ENCODE measurements at places on chromosomes 1 and 21. TPM values are rescaled to one million over a fixed set of nuclear protein-coding genes. Genes with fewer than 3 reads are reported as not detected.
A peak's percentile ranks its signal among the peaks of the same experiment; 100 is the strongest.

DNA sequence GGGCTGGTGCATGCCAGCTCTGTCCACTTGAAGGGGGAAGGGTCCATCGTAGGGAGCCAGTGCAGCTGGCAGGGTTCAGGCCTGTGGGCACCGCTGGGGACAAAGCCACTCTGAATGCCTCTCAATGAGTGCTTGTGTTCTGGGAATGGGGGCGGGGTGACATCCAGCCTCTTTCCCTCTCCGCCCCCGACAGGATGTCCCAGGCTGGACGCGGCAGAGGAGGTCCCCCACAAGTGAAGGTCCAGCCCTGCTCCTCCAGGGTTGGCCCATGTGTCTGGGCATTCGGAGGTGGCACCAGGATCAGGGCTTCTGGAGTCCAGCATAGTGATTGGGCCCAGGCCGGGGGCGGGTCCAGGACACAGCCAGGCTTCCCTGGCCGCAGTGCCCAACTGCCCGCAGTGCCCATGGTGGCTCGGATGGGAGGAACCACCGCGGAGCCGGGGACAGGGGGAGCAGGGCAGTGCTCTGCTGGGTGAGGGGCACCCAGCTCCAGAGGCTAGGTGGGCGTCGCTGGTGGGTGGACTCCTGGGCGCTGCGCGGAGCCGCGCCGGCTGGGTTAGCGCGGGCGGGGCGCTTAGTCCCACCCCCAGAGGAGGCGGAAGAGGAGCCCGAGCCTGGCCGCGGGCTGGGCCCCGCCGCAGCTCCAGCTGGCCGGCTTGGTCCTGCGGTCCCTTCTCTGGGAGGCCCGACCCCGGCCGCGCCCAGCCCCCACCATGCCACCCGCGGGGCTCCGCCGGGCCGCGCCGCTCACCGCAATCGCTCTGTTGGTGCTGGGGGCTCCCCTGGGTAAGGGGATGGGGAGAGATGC, at the start of gene SHISA4:
SHISA4 (plus strand) TSS at position 617 of the 808 bp plus-strand sequence; CDS start at position 714, 97 bp downstream.
- H3K36me3 ChIP-seq: peaks cover 28% of the 10 kb centered on the region
- H3K27me3 ChIP-seq: no peaks in the 10 kb centered on the region
- H3K4me3 ChIP-seq: peak within 1 kb of the TSS; percentile 90

GRCh38 chr1:43834280-43835081, 99.1 kb upstream of the ARTN start:
- H3K4me3 ChIP-seq: no peak overlapping the region
- no peaks in the 10 kb centered on the region for H3K36me3 ChIP-seq
- peaks cover 38% of the 10 kb centered on the region for H3K4me1 ChIP-seq
- no peaks in the 10 kb centered on the region for H3K27me3 ChIP-seq
- DNase-seq: no peak
- H3K27ac ChIP-seq: peak overlapping the region; percentile 4

CFAP57 gene
- polyA plus RNA-seq: 6.3 TPM

DNA sequence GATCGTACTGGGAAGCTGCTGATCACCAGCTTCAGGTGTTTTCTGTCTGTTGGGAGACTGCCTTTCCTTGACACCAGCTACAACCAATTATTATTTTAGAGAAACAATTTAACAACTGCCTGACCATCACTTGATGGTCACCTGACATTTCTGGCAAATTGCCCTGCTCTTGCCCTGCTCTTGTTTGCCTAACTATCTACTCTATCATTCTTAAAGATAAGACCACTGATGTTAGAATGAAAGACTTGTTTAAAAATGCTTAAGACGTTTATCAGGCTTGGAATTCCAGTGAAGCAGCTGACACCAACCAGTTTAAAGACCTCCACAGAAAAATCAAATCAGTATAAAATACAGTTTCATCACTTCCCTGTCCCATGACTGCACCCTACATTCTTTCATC, 423.3 kb upstream of the CAMK1G start:
- H3K36me3 ChIP-seq: no peaks in the 10 kb centered on the region
- no peak overlapping the region for H3K4me3 ChIP-seq
- H3K27ac ChIP-seq: no peak overlapping the region
- H3K27me3 ChIP-seq: no peaks in the 10 kb centered on the region
- H3K4me1 ChIP-seq: no peaks in the 10 kb centered on the region

GRCh38 chr1:155019377-155020245, 14.0 kb downstream of the DCST2 start:
- H3K27ac ChIP-seq: no peak overlapping the region
- DNase-seq: no peak
- H3K36me3 ChIP-seq: peaks cover 20% of the 10 kb centered on the region
- no peaks in the 10 kb centered on the region for H3K27me3 ChIP-seq
- no peak overlapping the region for H3K4me3 ChIP-seq

DNA sequence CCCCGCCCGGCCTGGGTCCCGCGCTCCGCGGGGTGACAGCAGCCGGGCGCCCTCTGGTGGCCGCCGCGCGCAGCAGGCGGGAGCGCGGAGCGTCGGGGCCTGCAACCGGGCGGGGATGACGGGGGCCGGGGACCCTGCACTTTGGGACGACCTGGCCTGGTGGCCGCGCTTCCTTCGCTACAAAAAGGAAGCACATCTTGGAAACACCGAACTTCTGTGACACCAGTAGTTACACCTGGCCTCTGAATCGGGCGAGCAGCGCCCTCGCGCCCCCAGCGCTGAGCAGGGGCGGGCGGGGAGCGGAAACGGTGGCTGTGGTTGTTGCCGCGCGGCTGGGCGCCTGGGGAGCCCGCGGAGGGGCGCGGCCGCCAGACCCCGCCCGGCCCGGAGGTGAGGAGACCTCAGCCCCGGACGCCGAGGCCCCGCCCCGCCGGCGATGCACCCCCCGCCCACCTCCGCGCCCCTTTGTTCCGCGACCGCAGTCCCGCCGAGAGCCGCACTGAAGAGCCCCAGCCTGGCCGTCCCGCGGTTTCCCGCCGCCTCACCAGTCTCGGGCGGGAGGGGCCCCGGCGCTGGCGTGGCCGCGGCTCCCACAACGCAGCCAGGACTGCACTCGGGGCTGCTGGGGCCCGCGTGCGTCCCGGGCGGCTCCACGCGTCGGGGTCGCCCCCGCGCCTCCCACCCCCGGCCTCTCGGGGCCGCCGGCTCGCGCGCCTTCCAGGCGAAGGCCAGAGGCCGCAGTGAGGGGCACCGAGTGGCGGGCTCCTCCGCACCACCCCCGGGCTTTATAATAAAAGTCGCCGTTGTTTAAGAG, 59.3 kb downstream of the H3-3A start:
- DNase-seq: peak; percentile 79
- H3K36me3 ChIP-seq: no peaks in the 10 kb centered on the region
- no peaks in the 10 kb centered on the region for H3K27me3 ChIP-seq
- no peak overlapping the region for H3K27ac ChIP-seq
- H3K4me1 ChIP-seq: peaks cover 20% of the 10 kb centered on the region

DNA sequence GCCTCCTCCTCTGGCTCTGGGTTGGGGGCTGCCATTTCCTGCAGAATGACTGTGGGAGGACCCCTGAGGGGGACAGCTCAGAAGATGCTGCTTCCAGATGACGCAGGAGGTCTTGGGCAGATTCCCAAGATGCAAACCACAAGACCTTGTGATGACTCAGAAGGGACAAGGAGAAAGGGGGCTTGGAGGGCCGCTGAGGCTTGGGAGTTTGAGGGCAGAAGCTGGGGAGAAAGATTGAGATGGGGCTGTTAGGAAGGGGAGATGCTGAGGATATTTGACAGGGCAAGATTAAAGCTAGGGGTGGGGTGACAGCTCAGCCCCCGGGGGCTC, 7.5 kb downstream of the PTPRU start:
- DNase-seq: no peak
- H3K4me1 ChIP-seq: peaks cover 43% of the 10 kb centered on the region
- H3K36me3 ChIP-seq: no peaks in the 10 kb centered on the region
- H3K27ac ChIP-seq: no peak overlapping the region
- H3K27me3 ChIP-seq: peaks cover 12% of the 10 kb centered on the region
- no peak overlapping the region for H3K4me3 ChIP-seq

DNA sequence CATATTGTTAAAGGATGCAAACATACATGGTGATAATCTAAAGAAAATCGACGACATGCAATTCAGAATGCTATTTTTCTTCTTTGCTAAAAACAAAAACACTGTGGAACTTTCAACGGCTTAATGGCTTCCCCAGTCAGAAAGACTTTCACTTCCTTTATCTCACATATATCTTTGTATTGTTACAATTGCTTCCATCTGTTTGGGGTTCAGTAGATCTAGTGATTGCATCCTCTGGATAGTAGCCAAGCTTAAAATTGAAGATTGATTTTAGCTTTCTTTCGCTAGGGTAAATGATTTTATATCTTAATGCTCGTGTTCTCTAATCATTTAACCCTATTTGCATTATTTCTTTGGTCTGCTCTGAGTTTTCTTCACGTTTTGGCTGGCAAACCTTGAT, 31.8 kb upstream of the ADAMTS1 start:
- H3K36me3 ChIP-seq: no peaks in the 10 kb centered on the region
- H3K4me3 ChIP-seq: no peak overlapping the region
- no peaks in the 10 kb centered on the region for H3K27me3 ChIP-seq
- no peak for DNase-seq

LDLRAD1 gene
- polyA plus RNA-seq: not detected

DNA sequence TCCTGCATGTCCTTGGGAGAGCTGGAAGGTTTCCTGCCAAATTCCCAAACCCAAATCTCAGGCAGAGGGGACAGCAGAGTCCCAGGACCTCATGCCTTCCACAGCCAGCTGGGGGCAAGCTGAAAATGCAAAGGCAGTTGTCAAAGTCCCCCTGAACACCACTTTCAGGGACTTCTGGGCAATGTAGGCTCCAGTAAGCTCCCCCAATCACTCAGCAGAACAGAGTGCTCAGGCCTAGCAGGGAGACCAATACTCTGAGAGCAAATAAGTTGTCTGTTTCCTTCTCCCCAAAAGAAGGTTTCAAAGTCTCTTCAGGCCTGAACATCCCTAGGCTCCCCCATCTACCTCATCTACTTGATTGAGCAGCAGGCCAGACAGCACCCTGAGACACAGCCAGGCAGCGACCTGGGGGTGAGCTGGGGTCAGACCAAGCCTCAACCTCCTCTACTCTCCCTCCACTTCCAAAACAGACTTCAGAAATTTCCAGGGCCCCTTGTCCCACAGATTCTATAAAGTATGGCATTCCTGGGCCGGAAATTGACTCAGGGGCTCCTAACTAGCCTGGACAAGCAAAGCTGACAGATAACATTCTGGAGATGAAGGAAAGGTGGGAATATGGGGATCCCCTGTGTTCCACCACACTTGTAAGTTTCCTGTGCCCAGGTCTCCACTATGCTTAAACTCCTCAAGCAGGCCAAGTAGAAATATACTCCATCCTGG, 1.9 kb downstream of the SLC9A1 start:
- DNase-seq: no peak
- H3K27ac ChIP-seq: no peak overlapping the region
- H3K4me3 ChIP-seq: peak overlapping the region; percentile 4
- H3K4me1 ChIP-seq: peaks cover 43% of the 10 kb centered on the region
- H3K36me3 ChIP-seq: no peaks in the 10 kb centered on the region
- no peaks in the 10 kb centered on the region for H3K27me3 ChIP-seq

DNA sequence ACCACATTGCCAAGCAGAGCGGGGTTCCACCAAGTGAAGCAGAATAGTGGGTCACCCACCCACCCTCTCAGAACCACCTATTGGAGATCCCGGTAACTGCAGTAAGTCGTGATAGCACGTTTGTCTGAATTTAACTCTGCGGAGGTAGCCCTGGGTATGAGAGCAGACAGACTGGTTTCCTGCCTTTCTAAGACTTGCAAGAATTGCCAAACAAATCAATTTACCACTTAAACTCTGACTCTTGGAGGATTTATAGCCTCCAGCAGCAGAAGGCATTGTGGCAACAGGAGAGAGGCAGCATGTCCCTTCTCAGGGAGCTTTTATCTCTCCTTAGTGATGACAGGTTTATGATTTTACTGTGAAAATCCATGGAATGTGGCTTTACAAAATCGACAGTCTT, 287.9 kb upstream of the FMN2 start:
- H3K36me3 ChIP-seq: no peaks in the 10 kb centered on the region
- no peak for DNase-seq
- H3K4me1 ChIP-seq: no peaks in the 10 kb centered on the region
- H3K4me3 ChIP-seq: no peak overlapping the region
- H3K27me3 ChIP-seq: no peaks in the 10 kb centered on the region
- no peak overlapping the region for H3K27ac ChIP-seq

DNA sequence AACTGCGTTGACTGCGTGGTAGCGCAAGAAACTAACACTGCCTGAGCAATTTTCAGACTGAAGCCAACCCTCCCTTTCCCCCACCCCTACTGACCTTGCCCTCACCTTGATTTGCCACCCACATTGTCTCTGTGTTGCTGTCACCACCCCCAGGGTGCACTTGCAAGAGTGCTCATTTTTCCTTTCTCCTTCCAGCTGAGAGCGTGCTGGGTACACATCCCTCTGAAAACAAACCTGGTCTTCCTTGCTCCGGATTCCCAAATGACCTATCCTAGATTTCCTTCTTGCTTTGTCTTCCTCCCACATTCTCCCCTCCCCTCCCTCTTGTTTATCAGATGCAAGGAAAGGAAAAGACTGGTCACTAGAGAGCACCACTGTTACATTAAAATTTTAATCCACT, 24.2 kb downstream of the MPZ start:
- no peaks in the 10 kb centered on the region for H3K27me3 ChIP-seq
- H3K27ac ChIP-seq: no peak overlapping the region
- DNase-seq: no peak
- H3K4me3 ChIP-seq: no peak overlapping the region
- H3K36me3 ChIP-seq: no peaks in the 10 kb centered on the region

BGLAP gene
- 2.3 TPM for polyA plus RNA-seq

All from spinal cord (tissue), 10 donors.